ENCODE measurements at places on chromosomes 5 and 9.

DNA sequence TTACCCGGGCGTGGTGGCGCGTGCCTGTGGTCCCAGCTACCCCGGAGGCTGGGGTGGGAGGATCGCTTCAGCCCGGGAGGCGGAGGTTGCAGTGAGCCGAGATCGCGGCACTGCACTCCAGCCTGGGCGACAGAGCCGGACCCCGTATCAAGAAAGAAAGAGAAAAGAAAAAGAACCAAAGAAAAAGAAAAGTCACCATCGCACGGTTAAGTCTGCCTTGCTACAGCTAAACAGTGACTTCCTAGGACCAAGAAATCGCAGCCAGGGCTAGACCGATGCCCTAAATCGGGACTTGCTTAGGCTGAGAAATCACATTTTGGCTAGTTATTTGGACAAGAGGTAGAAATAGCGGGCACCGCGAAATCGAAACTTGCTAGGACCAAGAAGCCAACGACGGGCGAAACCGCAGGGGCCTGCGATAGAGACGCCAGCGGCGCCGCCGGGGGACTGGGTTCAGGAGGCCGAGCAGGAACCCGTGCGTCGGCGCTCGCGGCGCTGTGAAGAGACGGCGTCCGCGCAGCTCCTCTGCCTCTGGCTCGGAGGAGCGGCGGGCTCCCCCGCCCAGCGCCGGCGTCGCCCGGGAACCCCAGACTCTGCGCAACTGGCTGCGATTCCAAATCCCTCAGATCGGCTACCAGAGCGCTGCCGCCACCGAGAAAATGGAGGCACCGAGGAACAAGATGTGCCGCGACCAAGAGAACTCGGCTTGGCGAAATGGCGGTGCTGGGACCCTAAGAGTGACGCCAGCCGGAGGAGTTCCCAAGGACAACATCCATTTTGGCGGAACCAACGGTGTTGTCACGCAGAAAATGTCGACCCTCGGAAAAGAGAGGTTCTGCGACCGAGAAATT is 26.1 kb upstream of the ANXA2R start:
- DNase-seq = peak; percentile 71

- DNase-seq = peak; percentile 61
Observed at GRCh38 chr5:65172486-65173129, 309.1 kb downstream of the ADAMTS6 start.

GRCh38 chr9:76221423-76221822 is 172.8 kb downstream of the RFK start:
- no peak for DNase-seq

GRCh38 chr9:27303219-27303618 is 6.3 kb upstream of the EQTN start:
- DNase-seq = no peak

- no peak for DNase-seq
Observed at GRCh38 chr9:137087409-137087925, 682 bp downstream of the MAN1B1 start.

DNA sequence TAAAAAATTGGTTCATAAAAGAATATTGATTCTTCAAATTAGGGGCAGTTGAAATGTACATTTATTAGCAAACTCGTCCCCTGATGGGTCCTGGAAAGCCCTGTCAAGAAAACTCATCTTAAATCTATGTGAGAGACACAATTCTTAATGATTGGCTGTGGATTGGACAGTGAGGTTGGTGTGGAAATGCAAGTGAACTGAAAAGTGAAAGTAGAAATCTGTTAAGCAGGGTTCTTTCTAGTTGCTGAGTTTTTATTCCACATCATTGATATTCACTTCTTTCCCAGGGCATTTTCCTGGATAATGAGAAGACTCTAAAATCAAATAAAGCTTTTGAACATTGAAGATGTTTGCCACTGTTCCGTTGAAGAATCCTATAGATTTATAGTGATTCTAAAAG is 292.4 kb downstream of the MAST4 start:
- DNase-seq = no peak

DNA sequence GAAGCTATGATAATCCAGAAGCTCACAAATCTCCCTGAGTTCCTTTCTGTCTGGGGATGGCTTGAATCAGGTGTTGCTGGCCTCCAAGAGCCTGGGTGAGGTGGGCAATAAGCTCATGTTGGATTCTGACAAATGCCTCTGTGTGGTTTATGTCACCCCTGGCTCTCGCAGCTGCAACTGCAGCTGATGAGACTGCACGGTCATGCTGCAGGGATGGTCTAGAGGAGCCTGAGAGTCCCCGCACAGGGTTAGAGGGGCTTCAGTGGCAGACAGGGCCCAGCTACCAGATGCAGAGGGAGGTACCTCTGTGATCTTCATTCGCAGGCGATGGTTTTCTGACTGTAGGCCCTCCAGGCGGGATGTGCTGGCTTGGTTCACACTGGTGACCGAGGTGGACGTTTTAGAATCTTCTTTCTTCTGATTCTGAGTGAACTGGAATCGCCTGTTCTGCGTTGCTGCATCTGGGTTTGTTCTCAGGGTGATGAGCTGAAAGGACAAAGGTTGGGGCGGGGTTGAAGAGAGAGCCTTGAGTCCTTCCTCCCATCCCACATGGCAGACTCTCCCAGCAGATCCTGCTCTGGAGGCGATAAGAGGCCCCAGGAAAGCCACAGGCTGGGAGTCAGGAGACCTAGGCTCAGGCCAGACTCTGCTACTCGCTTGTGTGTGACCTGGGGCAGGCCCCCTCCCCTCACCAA is 47.6 kb upstream of the TBC1D2 start:
- DNase-seq = no peak

- DNase-seq = no peak
Observed at GRCh38 chr5:169803077-169803981, 166.3 kb downstream of the DOCK2 start.

All from stimulated activated CD4-positive, alpha-beta T cell treated with anti-CD3 and anti-CD28 coated beads, Interleukin-2, amount 100 ng/mL, for 24 hours (primary cell).